Stromal cell of bone marrow (primary cell): ENCODE measurements at places on chromosomes 2 and 18.

- DNase-seq: no peak
Measured at GRCh38 chr18:40760251-40760650, 1194.8 kb upstream of the PIK3C3 start.

DNA sequence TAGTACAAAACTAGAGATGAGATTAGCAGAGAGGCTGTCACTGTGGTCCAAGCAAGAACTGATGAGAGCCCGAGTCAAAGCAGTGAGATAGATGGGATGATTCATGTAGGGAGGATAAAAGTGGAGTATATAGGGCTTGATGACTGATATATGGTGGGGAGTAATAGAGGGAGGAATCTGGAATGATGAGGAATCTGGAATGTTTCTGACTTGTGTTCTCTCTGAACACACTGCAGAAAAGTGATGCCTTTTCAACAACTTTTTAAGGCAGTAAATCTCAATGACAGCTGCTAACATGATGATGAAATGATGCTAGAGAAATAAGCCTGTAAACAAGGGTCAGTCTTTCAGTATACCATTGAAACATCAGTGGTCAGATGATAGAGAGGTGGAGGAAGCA lies 143.5 kb upstream of the SP5 start:
- no peak for DNase-seq

DNA sequence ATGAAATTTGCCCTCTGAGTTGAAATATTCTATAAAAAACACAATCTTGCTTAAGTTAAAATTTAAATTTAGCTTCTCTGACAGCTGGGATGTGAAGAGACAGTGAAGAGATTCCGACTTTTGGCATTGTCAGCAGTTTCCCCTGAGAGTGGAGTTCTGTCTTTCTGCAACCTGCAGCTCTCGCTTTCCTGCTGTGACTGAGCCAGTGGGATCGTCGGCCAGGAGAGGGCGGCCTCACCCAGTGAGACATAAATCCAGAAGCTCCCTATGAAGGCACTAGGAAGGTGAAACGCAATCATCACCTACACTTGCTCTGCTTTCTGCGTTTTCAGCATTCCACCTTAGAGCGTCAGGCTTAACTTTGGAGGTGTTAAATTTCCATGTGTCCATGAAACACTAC lies 75.4 kb upstream of the HNMT start:
- no peak for DNase-seq

DNA sequence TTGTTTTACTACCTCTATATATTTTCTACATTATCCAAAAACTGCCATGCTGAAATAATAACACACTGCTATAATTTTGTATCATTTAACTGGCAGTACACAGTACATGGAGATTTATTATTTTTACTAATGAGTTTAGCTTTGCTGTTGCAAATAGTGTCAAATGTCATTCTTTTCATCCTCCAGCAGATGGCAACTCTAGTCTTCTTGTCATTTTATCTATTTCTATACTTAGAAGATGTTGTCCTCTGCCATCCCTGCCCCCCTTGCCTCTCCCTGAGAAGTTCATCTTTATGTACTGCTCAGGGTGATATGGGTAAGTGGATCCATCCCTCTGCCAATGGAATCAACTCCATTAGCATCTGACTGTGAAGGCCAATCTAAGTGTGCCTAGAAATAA lies 21.7 kb upstream of the LRRTM1 start:
- peak; percentile 25 for DNase-seq

GRCh38 chr18:80022613-80023012 lies 11.6 kb upstream of the RBFA start:
- no peak for DNase-seq

- no peak for DNase-seq
Measured at GRCh38 chr18:48566589-48566988, 27.8 kb downstream of the CTIF start.

- no peak for DNase-seq
Measured at GRCh38 chr2:100427627-100428258, 10.3 kb upstream of the CHST10 start.

DNA sequence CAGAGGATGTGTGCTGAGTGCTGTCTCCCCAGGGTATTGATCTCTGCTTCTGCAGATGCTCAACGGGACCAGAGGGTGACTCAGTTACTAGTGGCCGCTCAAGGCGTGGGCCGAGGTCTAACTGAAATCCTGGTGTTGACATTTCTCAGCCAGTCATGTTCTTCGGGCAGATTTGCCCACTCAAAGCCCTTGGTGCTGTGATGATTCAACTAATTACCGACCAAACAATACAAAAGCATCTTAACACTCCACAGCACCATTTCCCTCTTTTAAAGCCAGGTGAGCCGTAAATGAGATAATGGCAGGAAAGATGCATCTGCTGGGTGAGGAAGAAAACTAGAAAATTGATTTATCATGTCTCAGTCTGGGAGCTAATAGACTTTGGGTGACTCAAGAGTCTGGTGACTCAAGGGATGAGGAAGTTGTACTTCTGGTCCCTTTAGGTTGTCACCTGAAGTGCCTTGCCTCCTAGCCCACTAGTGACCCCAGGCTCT lies 32.7 kb upstream of the PRLH start:
- peak; percentile 10 for DNase-seq
